Endothelial cell (in vitro differentiated cells): ENCODE measurements at places on chromosomes 12 and 14. TPM values are rescaled to one million over a fixed set of nuclear protein-coding genes. Genes with fewer than 3 reads are reported as not detected.

DPY19L2 gene
- total RNA-seq: 16.4 TPM

MAP3K9 gene
- total RNA-seq: 8.6 TPM

CCDC88C gene
- 48.2 TPM for total RNA-seq

KRT8 gene
- total RNA-seq: 194 TPM

DACT1 gene
- 2.0 TPM for total RNA-seq

SMIM41 gene
- not detected for total RNA-seq

TPPP2 gene
- total RNA-seq: 0.62 TPM

MYBPC1 gene
- total RNA-seq: not detected

NGB gene
- total RNA-seq: not detected

ASCL1 gene
- total RNA-seq: not detected

RASSF9 gene
- 2.2 TPM for total RNA-seq

LHX5 gene
- total RNA-seq: not detected

LTB4R2 gene
- total RNA-seq: 13.3 TPM

MEG3 gene
- total RNA-seq: not detected

AMN gene
- total RNA-seq: not detected

SPIC gene
- not detected for total RNA-seq

GLIPR1L1 gene
- total RNA-seq: not detected

TBX5 gene
- total RNA-seq: 0.38 TPM

GPR84 gene
- 0.41 TPM for total RNA-seq

RNASE2 gene
- total RNA-seq: not detected

GLIPR1 gene
- 0.38 TPM for total RNA-seq

TUBA1B gene
- 915 TPM for total RNA-seq

TAS2R7 gene
- total RNA-seq: not detected

FOXA1 gene
- total RNA-seq: 5.2 TPM

ARPC3 gene
- 230 TPM for total RNA-seq

IGFBP6 gene
- total RNA-seq: 21.1 TPM

DTX1 gene
- 62.8 TPM for total RNA-seq

ACSM4 gene
- not detected for total RNA-seq

LUM gene
- 0.18 TPM for total RNA-seq

SIX6 gene
- total RNA-seq: not detected

PTPRR gene
- 0.33 TPM for total RNA-seq

IPO4 gene
- total RNA-seq: 29.0 TPM

KRT75 gene
- not detected for total RNA-seq

MYF5 gene
- total RNA-seq: not detected

TAS2R9 gene
- total RNA-seq: not detected

KRT71 gene
- total RNA-seq: not detected

NYNRIN gene
- total RNA-seq: 49.0 TPM

DNAI7 gene
- 0.33 TPM for total RNA-seq

SERPINA6 gene
- not detected for total RNA-seq

EPYC gene
- total RNA-seq: not detected

CLBA1 gene
- total RNA-seq: 13.5 TPM

ZFHX2 gene
- 12.7 TPM for total RNA-seq

PLD4 gene
- total RNA-seq: 1.3 TPM
